ENCODE measurements at places on chromosomes 5 and 9. TPM values are rescaled to one million over a fixed set of nuclear protein-coding genes. Genes with fewer than 3 reads are reported as not detected.

DNA sequence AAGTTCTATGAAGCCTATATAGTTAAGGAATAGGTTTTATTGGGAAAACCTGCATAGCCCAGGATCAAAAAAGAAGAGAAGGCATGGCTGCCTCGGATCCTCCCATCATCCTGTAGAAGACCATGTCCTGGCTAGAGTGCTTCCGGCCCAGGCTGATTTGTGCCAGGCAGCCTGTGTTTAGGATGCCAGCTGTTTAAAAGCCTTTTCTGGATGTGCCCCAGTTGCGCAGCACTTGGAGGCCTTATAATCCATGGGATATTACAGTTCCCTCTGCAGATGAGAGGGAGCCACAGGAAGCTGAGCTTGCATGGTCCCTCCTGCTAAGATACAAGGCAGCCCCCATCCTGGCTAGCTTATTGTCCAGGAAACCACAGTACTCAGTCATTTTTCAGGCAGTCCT, 97.9 kb downstream of the CHSY3 start:
- no peak for DNase-seq

GRCh38 chr9:132590318-132591182, 8.1 kb downstream of the BARHL1 start:
- DNase-seq = no peak

- DNase-seq = no peak
Observed at GRCh38 chr9:128497824-128498610, 6.5 kb upstream of the GLE1 start.

DNA sequence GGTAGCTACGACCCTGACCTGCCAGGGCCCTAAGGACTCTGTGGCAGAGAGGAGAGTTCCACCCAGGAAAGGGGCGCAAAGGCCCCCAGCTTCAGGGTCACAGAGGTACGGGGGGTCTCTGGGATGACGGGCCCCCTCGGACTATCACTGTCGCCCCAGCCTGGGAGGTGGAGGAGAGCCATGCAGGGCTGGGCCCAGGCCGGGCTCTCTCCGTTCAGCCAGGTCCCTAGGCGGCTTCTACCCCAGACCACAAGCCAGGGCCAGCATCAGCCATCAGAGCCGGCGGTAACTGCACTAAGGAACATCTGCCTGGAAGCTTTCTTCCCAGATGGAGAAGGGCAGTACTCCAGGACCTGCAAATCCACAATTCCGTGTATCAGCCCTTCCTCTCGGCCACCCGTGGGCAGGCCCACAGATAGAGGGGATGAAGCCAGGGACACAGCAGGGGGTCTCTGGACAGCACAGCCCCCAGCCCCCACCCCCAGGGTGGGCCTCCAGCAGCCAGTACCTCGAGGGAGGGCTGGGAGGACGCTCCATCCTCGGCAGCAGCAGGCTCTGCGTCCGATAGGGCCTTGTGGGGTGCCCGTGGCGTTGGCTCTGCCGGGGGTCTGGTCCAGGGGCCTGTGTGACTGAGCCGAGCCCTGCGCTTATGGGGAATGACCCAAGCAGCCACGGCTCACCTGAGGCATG, 38.4 kb downstream of the NACC2 start:
- no peak for DNase-seq

GRCh38 chr5:145834554-145834916, 607 bp downstream of the PRELID2 start:
- DNase-seq = no peak

- DNase-seq = peak; percentile 81
Observed at GRCh38 chr9:111525056-111525977, at the start of gene ZNF483. Gene ZNF483 (plus strand): TSS chr9:111525179. CDS start chr9:111527396, 2,217 bp downstream.

PDE6A gene
- 0.11 TPM for polyA plus RNA-seq

ADGRV1 gene
- polyA plus RNA-seq = 10.9 TPM

DNA sequence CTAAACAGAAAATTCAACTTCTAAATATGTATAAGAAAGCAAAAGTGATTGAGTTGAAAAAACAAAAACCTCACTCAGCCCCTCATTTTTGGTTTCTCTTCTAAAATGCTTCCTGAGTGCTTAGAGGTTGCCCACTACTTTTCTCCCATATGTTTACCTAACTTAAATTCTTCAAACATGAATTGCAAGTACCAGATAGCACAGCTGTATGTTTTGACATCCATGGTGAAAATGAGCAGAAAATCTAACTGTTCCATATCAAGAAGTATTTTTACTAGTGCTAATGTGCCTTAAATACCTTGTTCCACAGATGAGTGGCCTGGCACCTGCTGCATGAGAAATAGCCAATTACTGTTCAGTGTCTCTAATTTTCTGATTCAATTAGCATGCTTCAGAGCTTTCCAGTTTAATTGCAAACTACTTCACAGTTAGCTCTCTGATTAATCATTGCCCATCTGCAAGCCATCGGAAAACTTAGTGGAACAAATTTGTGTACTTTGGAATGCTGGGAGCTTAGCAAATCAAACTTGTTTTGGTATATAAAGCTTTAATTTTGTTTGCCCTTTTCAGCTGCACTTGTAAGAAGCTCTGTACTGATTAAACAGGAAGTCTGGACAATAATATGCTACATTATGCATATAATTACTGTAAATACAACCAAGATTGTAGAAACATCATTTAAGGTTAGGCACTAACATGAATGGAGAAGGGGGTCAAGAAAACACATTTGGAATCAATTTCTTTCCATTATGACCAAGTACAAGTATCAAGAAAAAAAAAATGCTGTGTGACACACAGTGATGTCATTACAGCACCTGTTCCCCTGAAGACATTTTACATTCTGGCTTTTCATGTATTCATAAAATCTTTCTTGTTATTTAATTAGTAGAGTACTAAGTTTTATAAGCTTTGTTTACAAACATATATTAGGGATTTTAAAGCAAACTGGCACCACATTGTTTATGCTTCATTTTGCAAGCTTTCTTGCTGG, 65.6 kb downstream of the POU5F2 start:
- no peak for DNase-seq

ISOC1 gene
- 45.4 TPM for polyA plus RNA-seq

- DNase-seq = no peak
Observed at GRCh38 chr9:133551446-133551845, 16.9 kb downstream of the ADAMTSL2 start.

DNA sequence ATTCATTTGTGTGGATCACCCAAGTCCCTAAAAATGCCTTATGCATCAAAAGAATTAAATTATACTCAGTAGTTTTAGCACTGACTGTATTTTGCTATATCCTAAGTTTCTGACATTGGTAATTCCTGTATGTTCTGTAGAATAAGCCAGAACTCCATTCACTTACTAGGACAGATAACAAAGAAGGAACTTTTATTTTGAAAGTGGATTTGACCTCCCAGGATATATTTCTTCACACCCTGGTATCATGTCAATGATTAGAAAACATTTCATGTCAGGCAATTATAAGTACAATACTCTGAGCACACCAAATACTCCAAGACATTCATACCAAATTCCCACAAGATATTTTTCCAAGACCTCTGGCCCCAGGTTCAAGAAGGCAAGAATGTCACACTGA, 28.7 kb upstream of the MYOT start:
- no peak for DNase-seq

GRCh38 chr5:67156976-67157583, 39.5 kb downstream of the CD180 start:
- no peak for DNase-seq

TAF11L10 gene
- polyA plus RNA-seq = not detected

Data from left renal cortex interstitium (tissue), 4 donors.